ENCODE measurements at places on chromosomes 13 and 19.

DNA sequence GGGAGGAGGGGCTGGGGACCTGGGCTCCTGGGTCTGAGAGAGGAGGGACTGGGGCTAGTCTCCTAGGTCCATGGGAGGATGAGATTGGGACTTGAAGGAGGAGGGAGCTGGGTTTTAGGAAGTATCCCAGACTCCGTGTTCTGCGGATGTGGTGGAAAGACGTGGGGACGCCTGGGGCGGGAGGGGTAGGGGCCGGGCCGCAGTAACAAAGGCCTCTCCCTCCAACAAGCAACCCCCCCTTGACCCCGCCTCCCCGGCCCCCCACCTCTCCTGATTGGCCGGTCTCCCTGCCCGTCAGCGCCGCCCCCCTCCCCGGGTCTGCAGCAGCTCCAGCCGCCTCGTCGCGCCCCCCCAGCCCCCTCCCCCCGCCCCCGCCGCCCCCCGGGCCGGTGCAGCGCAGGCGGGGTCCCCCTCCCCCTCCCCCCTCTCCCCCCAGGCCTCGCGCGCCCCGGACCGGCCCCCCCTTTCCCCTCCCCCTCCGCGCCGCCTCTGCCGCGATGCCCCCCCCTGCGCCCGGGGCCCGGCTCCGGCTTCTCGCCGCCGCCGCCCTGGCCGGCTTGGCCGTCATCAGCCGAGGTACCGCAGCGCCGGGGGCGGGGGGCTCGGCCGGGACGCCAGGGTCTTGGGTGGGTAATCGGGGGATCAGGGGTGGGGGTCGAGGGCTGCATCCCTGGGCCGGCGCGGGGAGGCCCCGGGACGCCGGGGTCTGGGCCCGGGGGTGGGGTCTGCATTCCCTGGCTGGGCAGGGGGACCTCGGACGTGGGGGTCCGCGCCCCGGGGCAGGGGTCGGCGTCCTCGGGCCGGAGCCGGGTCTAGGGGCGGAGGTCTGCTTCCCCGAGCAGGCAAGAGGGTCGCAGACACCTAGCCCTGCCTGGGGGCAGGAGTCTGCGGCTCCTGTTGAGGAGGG lies at the start of gene IGLON5:
Gene IGLON5 (plus strand): TSS at position 294 of the 907 bp plus-strand sequence. CDS start 204 bp downstream, at position 498.
- H3K4me1 ChIP-seq, result no peaks in the 10 kb centered on the region
- H3K27ac ChIP-seq, result no peak within 1 kb of the TSS
- no peak for DNase-seq
- H3K4me3 ChIP-seq, result no peak within 1 kb of the TSS

- H3K27me3 ChIP-seq, result no peaks in the 10 kb centered on the region
- no peaks in the 10 kb centered on the region for H3K36me3 ChIP-seq
- DNase-seq, result no peak
- H3K4me3 ChIP-seq, result peak overlapping the region; percentile 69
- peaks cover 11% of the 10 kb centered on the region for H3K4me1 ChIP-seq
- H3K27ac ChIP-seq, result peak overlapping the region; percentile 74
Observed at GRCh38 chr19:679418-680286, 3.5 kb downstream of the FSTL3 start.

DNA sequence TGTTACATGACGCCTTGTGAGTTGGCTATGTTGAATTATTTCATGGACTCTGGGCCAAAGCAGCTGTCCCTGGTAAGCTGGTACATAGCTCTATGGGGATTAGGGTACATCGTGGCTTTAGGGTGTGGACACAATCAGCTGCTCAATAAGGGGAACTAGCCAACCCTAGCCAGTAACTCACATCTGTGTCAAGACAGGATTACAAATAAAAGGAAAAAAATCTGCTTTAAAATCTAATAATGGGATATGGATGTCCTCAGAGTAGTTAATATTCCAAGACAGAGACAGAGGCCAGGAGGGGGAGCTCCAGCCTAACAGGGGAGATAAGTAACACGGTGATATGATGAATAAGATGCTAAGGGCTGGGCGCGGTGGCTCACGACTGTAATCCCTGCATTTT lies 21.1 kb upstream of the ZNF766 start:
- no peak overlapping the region for H3K4me3 ChIP-seq
- H3K27me3 ChIP-seq, result no peaks in the 10 kb centered on the region
- H3K4me1 ChIP-seq, result no peaks in the 10 kb centered on the region
- H3K27ac ChIP-seq, result no peak overlapping the region
- DNase-seq, result peak; percentile 43

DNA sequence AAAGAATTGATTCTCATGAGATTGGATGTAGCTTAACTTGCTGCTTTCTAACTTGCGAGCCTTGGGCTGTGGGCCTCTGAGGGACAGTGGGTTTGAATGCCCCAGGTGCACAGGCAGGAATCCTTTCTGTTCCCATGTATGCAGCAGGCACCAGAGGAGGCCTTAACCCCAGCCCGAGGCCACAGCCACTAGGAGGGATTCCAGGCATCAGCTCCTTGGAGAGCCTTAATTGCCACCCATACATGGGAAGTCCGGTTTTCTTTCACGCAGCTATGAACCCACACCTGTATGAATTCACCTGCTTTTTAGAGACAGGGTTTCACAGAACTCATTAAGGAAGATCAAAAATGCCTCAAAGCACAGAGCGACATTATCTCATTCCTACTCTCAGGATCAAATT lies 117.9 kb downstream of the CRYL1 start:
- no peaks in the 10 kb centered on the region for H3K4me1 ChIP-seq
- no peak overlapping the region for H3K4me3 ChIP-seq
- DNase-seq, result no peak
- no peaks in the 10 kb centered on the region for H3K36me3 ChIP-seq

DNA sequence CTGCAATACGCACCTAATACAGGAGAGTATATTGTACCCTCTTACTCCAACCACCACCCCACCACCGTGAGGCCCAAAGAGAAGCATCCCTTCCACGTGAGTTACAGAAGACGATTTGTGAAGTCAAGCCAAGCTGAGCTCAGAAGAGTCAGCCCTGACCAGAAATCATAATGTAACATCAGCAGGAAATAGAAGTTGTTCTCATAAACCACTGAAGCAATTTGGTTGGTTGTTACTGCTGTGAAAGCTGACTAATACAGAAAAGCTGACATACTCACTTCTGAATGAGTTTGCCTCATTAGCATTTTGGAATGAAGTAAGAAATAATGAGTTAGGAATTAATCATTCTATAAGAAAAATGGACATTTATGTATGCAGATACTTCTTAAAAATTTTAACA lies 749.4 kb upstream of the SLC10A2 start:
- no peak overlapping the region for H3K27ac ChIP-seq
- no peak for DNase-seq
- no peaks in the 10 kb centered on the region for H3K27me3 ChIP-seq
- H3K4me3 ChIP-seq, result no peak overlapping the region
- no peaks in the 10 kb centered on the region for H3K4me1 ChIP-seq

GRCh38 chr13:77002590-77003190 lies 10.8 kb downstream of the CLN5 start:
- H3K4me1 ChIP-seq, result peaks cover 37% of the 10 kb centered on the region
- no peaks in the 10 kb centered on the region for H3K27me3 ChIP-seq
- no peak overlapping the region for H3K27ac ChIP-seq
- DNase-seq, result no peak
- no peak overlapping the region for H3K4me3 ChIP-seq

GRCh38 chr13:74695021-74695800 lies 561.0 kb upstream of the KLF12 start:
- H3K27me3 ChIP-seq, result no peaks in the 10 kb centered on the region
- DNase-seq, result no peak
- no peak overlapping the region for H3K27ac ChIP-seq
- no peak overlapping the region for H3K4me3 ChIP-seq

- no peak for DNase-seq
- H3K27ac ChIP-seq, result no peak overlapping the region
- no peaks in the 10 kb centered on the region for H3K4me1 ChIP-seq
Observed at GRCh38 chr19:36266375-36266961, 51.6 kb downstream of the ZNF146 start.

DNA sequence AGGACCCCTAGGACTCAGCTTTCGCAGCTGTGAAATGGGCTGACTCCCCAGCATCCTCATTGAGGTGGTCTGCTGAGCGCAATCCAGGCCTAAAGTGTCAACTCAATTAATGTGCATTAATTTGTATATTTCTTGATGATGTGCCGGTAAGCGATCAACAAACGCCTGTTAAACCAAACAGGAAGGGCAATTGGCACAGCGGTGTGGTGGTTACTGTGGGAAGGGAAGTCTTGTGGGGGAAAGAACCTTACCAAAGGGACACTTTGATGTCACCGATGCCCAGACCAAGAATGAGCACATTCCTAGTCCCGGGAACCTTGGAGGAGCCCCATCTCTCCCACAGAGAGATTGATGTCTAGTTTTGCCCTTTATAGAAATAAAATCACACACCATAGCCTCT lies 1.6 kb downstream of the JAK3 start:
- H3K4me1 ChIP-seq, result no peaks in the 10 kb centered on the region
- H3K27ac ChIP-seq, result no peak overlapping the region
- no peaks in the 10 kb centered on the region for H3K36me3 ChIP-seq
- no peak overlapping the region for H3K4me3 ChIP-seq
- no peaks in the 10 kb centered on the region for H3K27me3 ChIP-seq

DNA sequence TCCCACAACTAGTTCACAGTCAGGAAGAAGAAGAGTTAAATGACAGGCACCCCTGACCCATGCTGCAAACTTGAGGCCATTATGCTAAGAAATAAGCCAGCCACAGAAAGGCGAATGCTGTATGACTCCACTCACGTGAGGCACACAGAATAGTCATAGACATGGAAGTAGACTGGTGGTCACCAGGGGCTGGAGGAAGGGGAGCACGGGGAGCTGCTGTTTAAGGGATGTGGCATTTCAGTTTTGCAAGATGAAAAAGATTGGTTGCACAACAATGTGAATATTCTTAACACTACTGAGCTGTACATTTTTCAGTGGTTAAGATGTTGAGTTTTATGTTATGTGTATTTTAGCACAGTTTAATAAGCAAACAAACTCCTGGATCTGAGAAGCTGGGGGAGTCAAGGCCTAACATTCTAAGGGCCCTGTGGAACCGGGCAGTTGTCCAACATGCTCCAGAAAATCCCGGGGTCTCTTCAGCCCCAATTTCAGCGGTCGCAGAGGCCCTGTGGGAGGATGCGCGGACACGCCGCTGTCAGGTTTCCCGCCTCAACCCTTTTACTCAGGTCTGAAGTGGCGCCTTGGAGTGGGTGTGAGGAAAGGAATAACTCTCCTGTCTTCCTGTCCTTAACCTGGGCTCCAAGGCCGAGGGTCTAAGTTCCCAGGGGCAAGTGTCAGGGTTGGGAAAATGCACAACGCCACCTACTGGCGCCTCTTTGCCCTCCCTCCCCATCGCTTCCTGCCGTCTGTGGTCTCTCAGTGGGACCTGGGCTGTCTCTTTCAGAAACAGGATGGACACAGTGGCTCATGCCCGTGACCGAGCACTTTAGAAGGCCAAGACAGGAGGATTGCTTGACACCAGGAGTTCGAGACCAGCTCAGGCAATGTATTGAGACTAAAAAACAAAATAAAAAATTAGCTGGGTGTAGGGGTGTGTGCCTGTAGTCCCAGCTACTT lies 4.4 kb upstream of the TMEM272 start:
- H3K4me1 ChIP-seq, result no peaks in the 10 kb centered on the region
- no peak overlapping the region for H3K27ac ChIP-seq
- no peaks in the 10 kb centered on the region for H3K36me3 ChIP-seq
- no peak for DNase-seq
- H3K4me3 ChIP-seq, result no peak overlapping the region

GRCh38 chr19:8576273-8576993 lies 809 bp downstream of the MYO1F start:
- H3K27me3 ChIP-seq, result no peaks in the 10 kb centered on the region
- H3K36me3 ChIP-seq, result no peaks in the 10 kb centered on the region
- peak overlapping the region; percentile 51 for H3K27ac ChIP-seq
- peak overlapping the region; percentile 28 for H3K4me3 ChIP-seq
- no peak for DNase-seq
- H3K4me1 ChIP-seq, result no peaks in the 10 kb centered on the region

GRCh38 chr13:60347690-60348089 lies 49.3 kb upstream of the TDRD3 start:
- H3K36me3 ChIP-seq, result no peaks in the 10 kb centered on the region
- H3K4me3 ChIP-seq, result no peak overlapping the region
- H3K27me3 ChIP-seq, result no peaks in the 10 kb centered on the region
- no peaks in the 10 kb centered on the region for H3K4me1 ChIP-seq

GRCh38 chr13:44035400-44035799 lies 155.7 kb downstream of the LACC1 start:
- H3K27me3 ChIP-seq, result no peaks in the 10 kb centered on the region
- peaks cover under 1% of the 10 kb centered on the region for H3K4me1 ChIP-seq
- no peaks in the 10 kb centered on the region for H3K36me3 ChIP-seq

DNA sequence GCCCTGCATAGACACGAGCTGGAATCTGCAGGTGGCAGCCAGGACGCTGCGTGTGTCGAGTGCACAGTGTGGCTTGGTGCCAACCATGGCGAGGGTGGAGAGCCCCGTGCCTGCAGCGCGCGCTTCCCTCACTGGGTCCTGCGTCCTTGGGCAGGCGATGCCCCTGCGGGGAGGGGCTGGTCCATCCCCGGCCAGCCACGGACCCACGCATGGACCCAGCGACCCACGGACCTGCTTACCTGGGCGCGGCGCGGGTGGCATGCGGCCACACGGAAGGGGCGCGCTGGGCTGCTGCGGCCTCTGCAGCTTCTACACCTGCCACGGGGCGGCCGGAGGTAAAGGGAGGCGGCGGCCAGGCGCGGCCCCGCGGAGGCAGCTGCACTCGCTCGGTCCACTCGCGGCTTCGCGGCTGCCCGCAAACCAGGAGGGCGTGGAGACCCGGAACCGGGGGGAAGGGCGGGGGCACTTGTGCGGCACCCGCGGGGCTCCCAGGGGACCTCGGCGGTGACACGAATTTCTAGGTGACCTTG lies 569 bp upstream of the MCF2L start:
- no peaks in the 10 kb centered on the region for H3K4me1 ChIP-seq
- H3K36me3 ChIP-seq, result no peaks in the 10 kb centered on the region
- H3K27me3 ChIP-seq, result no peaks in the 10 kb centered on the region
- DNase-seq, result peak; percentile 75
- H3K4me3 ChIP-seq, result peak overlapping the region; percentile 61

- H3K27me3 ChIP-seq, result no peaks in the 10 kb centered on the region
- H3K4me1 ChIP-seq, result no peaks in the 10 kb centered on the region
- no peaks in the 10 kb centered on the region for H3K36me3 ChIP-seq
- no peak overlapping the region for H3K4me3 ChIP-seq
Observed at GRCh38 chr13:31310786-31311185, 111.0 kb downstream of the B3GLCT start.

DNA sequence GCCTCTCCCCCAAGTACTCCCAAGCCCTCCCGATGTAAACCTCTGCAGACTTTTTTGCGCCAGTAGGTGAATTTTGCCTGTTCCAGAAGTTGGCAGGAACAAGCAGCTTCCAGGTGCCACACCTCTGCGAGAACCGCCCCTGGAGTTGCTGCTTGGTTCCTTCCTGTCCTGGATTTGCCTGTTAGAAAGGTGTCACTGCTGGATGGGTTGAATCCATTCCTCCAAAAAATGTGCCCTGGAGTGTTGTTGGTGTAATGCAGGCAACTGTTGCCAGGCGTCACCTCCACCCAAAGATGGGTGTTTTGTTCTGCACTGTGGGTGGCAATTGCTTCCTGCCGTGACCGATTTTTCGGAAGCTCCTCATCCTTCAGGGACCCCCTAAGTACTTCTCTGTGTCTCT lies 5.7 kb downstream of the PGPEP1 start:
- H3K27me3 ChIP-seq, result no peaks in the 10 kb centered on the region
- H3K27ac ChIP-seq, result no peak overlapping the region
- H3K36me3 ChIP-seq, result peaks cover 3% of the 10 kb centered on the region
- no peaks in the 10 kb centered on the region for H3K4me1 ChIP-seq

All from right lobe of liver (tissue), 6 donors.